ENCODE measurements at places on chromosomes 1 and 21.

DNA sequence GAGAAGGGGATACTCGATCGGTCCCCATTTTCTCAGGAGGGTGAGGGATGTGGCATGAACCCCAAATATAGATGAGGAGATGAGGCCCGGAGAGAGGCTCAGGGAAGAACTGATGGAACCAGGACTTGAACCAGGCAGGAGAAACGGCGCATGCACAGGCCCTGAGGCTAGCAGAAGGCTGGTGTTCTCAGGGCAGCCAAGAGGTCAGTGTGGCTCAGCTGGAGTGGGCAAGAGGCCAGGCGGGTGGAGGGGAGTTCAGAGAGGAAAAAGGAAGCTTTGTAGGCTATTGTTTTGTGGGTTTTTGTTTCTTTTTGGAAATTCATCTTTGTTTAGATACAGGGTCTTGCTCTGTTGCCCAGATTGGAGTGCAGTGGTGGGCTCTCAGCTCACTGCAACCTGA, 122.0 kb downstream of the LACTBL1 start:
- no peak for DNase-seq

DNA sequence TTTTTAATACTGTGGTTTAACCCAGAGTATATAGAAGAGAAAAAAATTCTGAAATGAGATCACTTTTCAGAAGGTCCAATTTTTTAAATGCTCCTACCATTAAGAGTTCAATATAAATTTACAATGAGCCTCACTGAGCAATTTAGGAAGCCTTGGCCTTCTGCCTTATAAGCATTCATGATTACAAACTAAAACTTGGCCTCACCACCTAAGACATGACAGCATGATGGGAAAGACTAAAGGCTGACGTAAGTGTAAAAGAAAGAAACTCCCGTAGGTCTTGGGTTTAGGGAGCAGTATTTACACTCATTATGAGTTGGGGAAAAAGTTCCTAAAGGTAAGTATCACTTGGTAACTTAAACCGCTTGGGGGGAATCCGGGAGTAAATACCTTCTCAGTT, 70.7 kb upstream of the ESRRG start:
- DNase-seq = no peak

GRCh38 chr1:14090062-14090461, 390.1 kb downstream of the PRDM2 start:
- DNase-seq = no peak

- no peak for DNase-seq
Observed at GRCh38 chr1:9246215-9246614, 11.6 kb downstream of the H6PD start.

GRCh38 chr1:87464022-87464490, 135.4 kb downstream of the LMO4 start:
- DNase-seq = no peak

DNA sequence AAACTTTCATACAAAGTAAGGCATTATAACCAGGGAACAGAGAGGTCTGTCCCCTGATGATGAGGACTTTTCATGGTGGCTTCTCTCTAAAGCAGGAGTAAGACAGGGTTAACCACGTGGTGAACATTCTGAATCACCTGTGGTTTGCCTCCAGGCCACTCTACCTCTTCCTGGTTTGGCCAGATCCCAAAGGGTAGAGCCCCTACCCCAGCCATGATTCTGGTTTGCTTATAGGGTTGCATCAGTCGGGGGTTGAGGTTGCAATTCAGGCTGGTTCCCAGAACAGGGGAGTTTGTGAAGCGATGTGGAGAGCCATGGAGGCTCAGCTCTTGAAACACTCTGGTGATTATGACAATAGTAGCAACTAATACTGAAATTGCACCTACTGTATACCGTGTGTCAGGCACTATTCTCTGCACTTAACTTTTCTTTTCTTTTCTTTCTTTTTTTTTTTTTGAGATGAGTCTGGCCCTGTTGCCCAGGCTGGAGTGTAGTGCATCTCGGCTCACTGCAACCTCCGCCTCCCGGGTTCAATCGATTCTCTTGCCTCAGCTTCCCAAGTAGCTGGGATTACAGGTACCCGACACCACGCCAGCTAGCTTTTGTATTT, 8.3 kb downstream of the CNR2 start:
- DNase-seq = peak; percentile 22

- DNase-seq = no peak
Observed at GRCh38 chr1:162458236-162458635, 39.4 kb upstream of the UHMK1 start.

DNA sequence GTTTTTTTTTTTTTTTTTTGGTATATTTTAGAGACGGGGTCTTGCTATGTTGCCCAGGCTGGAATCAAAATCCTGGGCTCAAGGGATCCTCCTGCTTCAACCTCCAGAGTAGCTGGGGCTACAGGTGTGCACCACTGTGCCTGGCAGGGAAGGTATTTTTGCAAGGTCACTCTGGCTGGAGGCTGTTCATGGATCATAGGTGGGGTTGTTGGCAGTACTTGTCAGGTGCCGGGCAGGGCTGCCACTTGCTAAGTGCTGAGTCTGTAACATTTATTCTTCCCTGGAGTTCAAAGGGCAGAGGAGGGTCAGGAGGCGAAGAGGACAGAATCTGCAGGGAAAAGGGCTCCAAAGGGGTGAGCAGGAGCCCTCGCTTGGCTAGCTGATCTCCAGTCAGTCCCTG, 24.1 kb downstream of the A3GALT2 start:
- no peak for DNase-seq

GRCh38 chr1:4085546-4085945, 185.5 kb upstream of the C1orf174 start:
- no peak for DNase-seq

GRCh38 chr1:217024911-217025310, 301.7 kb upstream of the ESRRG start:
- DNase-seq = no peak

DNA sequence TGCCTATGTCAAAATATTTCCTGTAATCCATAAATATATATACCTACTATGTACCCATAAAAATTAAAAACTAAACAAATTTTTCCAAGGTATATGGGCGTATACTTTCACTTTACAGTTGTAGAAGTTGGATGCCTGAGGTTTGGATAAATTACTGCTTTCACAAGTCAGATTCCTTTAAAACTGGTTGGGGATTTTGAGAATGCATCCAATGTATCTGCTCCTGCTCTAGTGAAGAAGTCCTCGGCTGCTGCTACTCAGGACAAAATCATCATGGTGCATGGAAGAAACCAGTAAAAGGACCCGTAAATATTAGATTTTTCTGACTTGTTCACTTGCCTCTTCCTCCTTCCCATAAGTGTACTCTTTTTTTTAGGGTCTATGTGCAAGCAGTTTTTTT, 841.1 kb downstream of the USP25 start:
- no peak for DNase-seq

DNA sequence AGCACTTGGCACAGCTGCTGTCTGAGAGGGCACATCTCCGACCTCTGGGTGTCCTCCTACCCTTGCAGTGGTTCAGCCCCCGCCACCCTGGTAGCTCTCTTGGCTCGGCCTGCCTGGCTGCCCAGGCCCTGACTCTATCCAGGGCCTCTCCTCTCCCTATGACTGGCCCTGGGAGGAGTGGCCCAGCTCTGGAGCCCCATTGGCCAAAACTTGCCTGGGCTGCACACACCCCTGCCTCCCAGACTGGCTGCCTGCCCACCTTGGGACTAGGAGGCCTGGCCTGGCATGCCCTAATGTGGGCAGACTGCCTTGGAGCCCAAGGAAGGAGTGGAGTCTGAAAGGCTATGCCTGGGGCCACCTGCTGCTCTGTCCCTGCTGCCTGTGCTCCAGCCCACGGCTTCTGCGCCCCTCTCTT, 33.6 kb downstream of the ACOT11 start:
- DNase-seq = peak; percentile 52

DNA sequence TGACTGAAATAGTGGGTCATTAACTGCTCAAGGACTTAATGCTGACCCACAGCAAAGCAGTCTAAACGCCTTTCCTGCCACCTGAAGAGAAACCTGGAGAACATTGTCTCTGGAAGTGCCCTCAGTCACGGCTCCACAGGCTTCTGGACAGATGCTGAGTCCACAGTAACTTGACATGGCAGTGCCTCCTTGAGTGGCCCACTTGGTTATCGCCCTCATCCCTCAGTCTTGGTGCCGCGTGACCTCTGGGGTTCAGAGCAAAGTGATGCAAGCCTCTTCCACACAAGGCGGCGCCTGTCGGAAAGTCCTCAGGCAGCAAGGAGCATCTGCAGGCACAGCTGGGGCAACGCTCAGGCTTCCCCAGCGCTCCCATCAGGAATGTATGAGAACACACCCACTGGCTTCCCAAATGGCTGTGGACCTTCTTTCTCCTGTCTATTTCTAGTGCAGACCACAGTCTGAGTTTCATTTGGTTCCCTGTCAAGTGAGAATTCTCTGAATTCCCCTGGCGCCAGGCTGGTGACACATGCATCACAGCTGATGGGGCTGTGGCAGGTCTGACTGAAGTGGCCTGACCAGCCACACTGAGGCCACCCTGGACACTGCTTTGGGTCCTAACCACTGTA, 13.0 kb upstream of the ANGPTL7 start:
- DNase-seq = peak; percentile 55

- DNase-seq = peak; percentile 33
Observed at GRCh38 chr1:214902636-214903320, 179.8 kb upstream of the KCNK2 start.

GRCh38 chr1:59156051-59156450, 140.8 kb upstream of the FGGY start:
- no peak for DNase-seq

- no peak for DNase-seq
Observed at GRCh38 chr1:116560704-116561490, 9.9 kb downstream of the CD58 start.

GRCh38 chr1:184210031-184210430, 158.5 kb downstream of the TSEN15 start:
- peak; percentile 87 for DNase-seq

- DNase-seq = peak; percentile 23
Observed at GRCh38 chr1:15033264-15033663, 120.3 kb upstream of the TMEM51 start.

DNA sequence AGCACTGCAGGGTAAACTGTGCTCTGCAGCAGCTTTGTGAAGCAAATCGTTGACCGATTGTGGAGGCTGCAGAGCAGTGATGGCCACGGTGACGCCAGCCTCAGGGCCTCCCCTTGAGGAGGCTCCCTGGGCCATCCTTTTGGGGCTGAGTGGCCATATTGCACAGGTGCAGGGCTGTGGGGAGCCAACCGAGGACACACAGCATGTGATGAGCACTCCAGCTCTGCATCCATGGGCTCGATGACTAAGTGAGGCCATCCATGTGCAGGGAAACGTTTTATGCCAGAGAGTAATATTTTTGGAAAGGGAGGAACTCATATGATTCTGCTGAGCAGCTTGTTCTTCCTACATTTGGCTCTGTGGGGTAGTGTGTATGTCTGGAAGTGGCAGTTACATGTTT, 24.6 kb downstream of the KCNK1 start:
- DNase-seq = no peak

DNA sequence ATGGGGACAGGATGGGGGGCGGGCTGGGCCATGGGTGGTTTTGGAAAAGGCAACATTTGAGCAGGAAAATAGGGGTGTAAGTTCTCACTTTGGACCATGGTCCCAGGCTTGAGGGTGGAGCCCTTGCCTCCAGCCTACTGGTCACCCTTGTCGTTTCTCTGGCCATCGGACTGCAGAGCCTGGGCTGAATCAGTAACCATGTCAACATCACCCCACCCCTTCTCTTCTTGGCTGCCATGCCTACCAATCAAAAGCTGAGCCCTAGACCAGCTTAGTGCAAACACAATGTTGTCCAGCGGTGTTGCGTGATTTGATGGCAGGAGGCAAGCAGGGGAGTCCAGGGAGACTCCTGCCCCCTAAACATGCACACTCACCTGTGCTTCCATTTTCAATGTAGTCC, 231.0 kb upstream of the KAZN start:
- DNase-seq = no peak

Measured in RCC 7860 (cell line).